Activated CD4-positive, alpha-beta T cell treated with anti-CD3 and anti-CD28 coated beads, Interleukin-2, amount 50 U/mL, for 1 hour (primary cell): ENCODE measurements at places on chromosomes 3 and 15.

DNA sequence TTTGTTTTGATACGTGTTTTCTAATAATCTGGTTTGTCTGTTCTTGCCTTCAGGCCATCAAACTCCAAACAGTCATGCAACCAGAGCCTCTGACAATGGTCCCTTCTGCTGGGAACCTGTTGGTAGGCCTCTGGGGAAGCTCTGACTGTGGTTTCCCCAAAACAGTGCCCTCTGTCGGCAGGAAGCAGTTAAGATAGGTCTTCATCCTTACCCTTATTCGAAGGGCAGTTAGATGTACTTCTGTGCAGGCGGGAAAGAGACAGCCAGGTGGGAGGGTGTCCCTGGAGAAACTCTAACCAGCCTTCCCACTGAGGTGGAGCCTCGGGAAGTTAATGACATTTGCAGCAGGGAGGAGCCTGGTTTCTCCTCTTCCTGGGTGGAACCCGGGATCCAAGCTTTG, 81.6 kb upstream of the CHMP2B start:
- no peak for DNase-seq

- DNase-seq = no peak
These were observed 129.8 kb upstream of the CTDSPL start for GRCh38 chr3:37731895-37732294.

DNA sequence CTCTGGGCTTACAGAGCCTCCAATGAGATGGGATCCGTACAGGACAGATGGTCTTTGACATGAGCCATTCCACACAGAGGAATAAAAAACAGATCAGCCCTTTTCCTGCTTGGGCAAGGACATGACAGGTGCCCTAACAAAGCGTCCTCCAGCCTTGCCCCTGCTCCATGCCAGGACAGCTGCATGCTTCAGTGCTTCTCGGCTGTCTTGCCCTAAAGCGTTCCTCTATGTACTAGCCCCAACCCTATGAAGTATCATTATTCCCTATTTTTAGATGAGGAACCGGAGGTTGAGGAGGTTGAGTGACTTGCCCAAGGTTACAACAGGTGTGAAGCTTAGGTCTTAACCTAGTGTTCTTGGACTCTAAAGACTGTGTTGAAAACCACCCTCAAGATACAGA, 10.5 kb downstream of the POMGNT2 start:
- DNase-seq = no peak

DNA sequence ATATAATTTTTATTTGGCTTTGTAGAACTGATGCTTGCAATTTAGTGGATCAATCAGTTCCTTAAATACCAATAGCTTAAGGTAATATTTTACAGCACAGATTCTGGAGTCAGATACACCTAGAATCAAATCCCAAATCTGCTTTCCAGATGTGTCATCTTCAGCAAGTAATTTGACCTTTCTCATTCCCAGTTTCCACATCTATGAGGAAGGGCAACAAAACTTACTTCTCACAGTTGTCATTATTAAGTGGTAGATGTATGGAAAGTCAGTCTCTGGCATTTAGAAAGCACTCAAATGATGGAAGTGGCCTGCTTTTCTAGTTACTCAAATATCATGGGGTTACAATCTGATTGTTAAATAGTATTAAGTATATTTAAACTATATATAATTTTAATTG, 767.0 kb downstream of the CADM2 start:
- no peak for DNase-seq

DNA sequence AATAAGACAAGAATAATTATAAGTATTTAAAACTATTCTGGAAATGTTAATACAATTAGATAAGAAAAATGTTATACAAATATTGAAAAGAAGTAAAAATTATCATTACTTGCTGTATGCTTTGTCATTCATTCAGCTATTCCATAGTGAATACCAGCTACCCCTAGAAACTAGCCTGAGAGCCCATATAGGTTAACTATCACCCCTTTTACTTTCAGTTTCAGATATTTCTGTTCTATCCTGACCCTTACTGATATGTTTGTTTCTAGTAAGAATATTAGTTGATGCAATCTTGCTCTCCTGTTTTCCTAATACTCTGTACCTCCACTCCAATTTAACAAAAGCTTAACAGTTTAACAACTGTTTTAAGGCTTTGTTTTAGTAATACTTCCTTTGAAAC, 31.6 kb downstream of the FAM227B start:
- DNase-seq = no peak

GRCh38 chr3:129727707-129728106, 121.2 kb upstream of the PLXND1 start:
- no peak for DNase-seq

DNA sequence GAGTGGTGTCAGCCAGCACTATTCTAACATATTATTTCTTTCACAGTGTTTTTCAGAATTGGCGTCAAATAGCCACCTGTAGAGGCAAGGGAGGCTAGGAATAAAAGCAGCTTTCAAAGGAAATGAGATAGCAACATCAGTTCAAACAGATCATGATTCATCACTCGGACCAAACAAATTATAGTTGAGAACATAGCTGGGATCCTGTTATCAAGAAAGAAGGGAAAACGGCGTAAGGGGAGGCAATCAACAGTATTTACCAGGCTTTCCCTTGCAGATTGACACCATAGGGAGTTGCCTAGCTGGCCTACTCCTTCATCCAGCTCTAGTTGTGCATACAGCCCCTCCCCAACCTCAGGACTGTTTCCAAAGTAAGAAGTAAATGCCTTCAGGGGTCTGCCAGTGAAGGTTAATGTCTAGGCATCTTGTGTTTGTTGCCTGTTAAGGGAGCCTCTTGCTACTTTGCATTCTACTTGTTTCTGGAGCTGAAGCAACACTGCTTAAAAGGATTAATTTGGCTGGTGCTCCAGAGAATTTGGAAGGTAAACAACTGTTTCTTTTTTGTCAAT, 286.5 kb downstream of the NSUN3 start:
- DNase-seq = no peak

GRCh38 chr3:127394031-127394430, 106.2 kb upstream of the PRR20G start:
- no peak for DNase-seq

- DNase-seq = no peak
These were observed 213.4 kb upstream of the PEX5L start for GRCh38 chr3:180250172-180250571.

DNA sequence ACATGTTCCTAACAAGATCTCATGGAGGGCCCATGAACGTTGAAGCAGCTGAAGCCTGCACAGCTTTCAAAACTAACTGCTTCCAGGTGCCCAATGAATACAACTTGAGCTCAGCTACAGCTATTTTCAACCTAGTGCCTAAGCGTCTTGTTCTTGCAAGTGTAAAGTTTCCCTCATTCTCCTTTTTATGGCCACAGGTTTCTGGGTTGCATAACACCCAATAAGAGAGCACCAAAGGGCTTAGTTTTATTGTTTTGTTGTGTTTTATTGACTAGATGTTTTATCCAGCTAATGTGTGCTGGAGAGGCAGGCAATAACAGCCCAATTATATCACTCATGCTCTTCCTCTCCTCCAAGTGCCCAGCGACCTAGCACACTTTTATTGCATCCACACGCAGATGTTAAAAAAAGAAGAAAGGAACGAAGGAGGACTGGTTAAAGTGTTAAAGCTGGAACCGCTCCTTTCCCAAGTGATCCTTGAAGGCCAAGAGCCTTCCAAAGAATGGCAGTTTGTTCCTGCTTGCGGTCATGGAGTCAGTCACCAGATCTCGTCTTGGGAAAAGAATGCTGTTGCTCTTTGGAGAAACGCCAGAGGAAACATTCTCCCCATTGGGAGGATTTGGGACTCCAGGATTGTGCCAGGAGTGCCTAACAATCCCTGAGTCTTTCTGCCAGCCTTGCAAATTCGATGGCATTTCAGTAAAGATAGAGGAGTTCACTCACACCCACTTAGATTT, 156.9 kb downstream of the MEX3B start:
- DNase-seq = no peak

DNA sequence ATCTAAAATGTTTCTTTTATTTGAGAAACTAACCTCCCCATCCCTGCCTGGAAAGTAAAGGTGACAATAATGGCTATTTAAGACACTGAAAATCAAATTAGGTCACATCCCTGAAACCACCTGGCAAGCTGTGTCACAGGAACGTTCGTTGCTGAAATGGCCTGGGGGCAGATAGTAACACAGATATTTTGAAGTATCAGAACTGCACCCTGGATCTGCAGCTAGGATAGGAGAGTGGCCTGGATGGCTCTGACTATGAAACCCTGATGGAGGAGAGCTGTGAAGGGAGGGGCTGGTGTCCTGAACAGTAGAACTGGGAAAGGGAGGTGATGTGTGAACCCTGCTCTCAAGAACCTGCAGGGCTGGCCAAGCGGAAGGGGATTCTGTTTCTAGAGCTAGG, 648.3 kb upstream of the CFAP20DC start:
- no peak for DNase-seq

GRCh38 chr3:44050867-44051266, 190.8 kb upstream of the TOPAZ1 start:
- DNase-seq = no peak

DNA sequence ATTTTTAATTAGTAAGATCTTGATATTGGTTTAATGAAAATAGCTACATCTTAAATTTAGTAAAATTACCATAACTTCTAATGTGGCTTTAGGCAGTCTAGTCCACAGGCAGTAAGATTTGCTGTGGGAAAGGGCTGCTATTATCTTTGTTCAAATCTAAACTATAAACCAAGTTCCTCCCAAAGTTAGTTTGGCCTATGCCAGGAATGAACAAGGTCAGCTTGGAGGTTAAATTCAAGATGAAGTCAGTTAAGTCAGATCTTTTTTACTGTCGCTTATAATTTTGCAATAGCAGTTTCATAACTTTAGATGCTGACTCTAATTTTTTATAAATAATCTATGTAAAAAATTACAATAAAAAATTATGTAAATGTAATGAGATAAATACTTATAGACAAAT, 1016.9 kb upstream of the ALCAM start:
- DNase-seq = no peak

- DNase-seq = no peak
These were observed 73.7 kb downstream of the TM2D3 start for GRCh38 chr15:101578443-101578894.

DNA sequence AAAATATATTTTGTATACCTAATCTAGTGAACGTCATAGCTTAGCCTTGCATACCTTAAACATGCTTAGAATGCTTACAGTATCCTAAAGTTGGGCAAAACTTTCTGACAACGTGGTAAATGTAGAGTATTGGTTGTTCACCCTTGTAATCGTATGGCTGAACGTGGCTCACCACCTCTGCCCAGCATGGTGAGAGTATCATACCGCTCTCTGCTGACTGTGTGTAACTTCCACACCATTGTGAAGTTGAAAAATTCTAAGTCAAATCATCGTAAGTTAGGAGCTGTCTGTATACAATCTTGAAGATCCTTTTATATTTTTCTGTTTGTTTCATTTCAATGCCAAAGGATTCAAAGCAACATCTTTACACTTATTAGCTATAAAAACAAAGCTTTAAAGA, 63.5 kb upstream of the TRPC1 start:
- no peak for DNase-seq

GRCh38 chr3:196055683-196056270, 26.1 kb downstream of the TFRC start:
- DNase-seq = no peak

GRCh38 chr3:71629289-71629688, 45.8 kb upstream of the FOXP1 start:
- no peak for DNase-seq

DNA sequence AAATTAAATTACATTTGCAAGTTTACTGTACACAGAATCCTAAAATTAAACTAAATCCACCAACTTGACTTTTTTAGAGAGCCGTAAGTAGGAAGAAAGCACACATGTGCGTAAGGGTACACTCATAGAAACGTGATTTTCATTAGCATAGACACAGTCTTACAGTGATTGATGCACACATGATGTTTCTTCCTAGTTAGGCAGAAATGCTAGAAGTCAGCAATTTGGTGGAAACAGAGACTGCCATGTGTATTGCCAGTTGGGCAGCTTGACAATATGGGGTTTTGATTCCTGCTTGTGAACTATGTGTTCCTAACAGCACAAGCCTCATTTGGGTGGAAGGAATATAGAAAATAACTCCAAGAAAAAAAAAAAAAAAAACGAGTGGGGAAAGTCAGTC, 878.5 kb downstream of the ROBO1 start:
- no peak for DNase-seq

DNA sequence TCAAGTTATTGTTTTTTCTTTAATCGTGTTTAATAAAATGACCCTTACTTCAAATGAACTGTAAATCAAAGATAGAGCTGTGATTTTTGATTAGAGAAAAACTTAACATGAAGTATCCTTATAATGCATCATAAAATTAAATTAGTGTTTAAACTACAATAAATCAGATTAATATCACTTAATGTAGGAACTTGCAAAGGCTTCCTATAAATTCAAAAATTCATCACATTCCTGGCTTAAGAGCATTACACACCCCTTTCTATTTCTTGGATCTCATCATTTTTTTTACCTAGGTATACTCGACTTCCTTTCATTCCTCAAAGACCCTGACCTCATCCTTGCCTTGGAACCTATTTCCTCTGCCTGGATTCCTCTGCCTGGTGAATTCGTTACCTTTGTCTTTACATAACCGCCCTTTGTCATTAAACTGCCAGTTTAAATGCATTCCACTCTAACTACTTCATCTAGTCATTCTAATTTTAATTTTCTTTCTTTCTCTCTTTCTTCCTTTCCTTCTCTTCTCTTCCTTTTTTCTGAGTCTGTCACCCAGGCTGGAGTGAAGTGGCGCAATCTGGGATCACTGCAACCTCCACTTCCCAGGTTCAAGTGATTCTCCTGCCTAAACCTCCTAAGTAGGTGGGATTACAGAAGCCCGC, 1244.5 kb downstream of the OTOL1 start:
- no peak for DNase-seq

- DNase-seq = no peak
These were observed 46.1 kb downstream of the SOX2 start for GRCh38 chr3:181757694-181758306.

DNA sequence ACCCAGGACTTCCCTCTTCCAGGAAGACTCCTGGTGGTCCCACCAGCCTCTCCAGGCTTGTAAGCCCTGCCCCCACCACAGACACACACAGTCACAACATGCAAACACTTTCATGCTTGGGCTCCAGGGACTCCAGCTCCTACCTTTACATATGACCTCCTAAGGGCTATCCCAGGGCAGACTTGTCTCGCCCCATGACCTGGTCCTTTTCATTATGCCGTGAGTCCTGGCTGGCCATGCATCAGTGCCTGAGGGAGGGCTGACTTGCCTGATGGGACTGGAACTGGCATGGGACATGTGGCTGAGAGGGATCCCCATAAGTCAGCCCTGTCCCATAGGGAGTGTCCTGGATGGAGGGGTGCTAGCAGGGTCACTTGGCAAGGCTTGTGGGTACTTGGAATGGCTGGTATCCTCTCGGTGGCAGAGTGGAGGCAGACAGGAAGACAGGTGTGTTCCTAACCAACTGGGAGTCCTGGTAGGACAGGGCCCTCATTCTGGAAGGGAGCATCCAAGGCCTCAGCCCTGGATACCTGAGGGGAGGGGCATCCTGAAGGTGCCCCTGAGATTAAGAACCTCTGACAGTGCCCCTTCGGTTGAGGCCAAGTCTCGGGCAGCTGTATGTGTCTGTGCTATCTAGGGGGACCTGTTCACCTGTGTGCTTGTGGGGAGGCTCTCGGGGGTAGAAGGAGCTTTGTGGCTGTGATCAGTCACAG, 540 bp upstream of the HHATL start:
- no peak for DNase-seq

GRCh38 chr3:97882975-97883598, 61.3 kb downstream of the CRYBG3 start:
- DNase-seq = no peak
